GM20000 (cell line): ENCODE measurements at places on chromosomes 7 and 10.

GRCh38 chr10:34228066-34228465 is 587.0 kb downstream of the PARD3 start:
- DNase-seq: no peak

- DNase-seq: no peak
Observed at GRCh38 chr7:133167300-133167699, 85.4 kb upstream of the CHCHD3 start.

GRCh38 chr10:12372846-12373245 is 23.5 kb downstream of the CAMK1D start:
- no peak for DNase-seq

DNA sequence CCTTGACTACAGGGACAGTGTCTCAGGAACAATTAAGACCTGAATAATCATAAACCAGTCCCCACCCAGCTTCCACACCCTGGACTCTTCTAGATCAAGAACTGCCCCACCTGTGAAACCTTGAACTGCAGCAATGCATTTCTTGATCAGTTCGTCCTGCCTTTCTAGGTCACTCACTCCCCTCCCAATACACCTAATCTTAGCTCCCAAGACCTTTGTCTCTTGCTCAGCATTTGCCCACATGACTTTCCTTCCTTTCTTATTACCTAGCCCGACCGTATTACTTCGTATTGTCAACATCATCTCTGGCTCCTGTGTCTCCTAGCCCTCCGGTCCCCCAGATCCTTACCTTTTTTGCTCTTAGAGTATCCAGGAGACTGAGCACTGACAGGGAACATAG is 5.5 kb upstream of the NAMPT start:
- no peak for DNase-seq

DNA sequence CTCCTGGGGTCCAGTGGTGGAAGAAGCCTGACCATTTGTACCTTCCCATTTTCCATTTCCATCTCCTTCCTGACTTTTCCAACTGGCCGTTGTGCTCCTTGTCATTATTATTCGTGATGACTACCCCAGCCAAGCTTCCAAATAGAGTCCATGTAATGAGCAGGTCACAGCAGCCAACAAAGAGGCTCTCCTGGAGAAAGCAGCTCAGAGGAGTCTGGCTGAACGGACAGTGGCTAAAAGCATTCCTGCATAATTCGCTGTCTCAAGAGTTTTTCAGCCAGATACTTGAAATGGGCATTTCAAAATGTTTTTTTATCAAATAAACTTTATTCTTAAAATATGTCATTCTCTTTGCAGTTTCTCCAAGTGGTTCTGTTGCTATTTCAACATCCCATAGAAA is 458.6 kb downstream of the INHBA start:
- DNase-seq: no peak

- no peak for DNase-seq
Observed at GRCh38 chr7:110388457-110388856, 702.5 kb upstream of the LRRN3 start.

GRCh38 chr7:135253851-135254771 is 20.5 kb downstream of the STRA8 start:
- DNase-seq: no peak
